Activated T-cell treated with anti-CD3 and anti-CD28 coated beads for 1 hour (primary cell): ENCODE measurements at places on chromosomes 7 and 10.

GRCh38 chr7:131861620-131862346 is 305.4 kb upstream of the PODXL start:
- no peak for DNase-seq

GRCh38 chr10:121511943-121512342 is 86.3 kb downstream of the FGFR2 start:
- no peak for DNase-seq

DNA sequence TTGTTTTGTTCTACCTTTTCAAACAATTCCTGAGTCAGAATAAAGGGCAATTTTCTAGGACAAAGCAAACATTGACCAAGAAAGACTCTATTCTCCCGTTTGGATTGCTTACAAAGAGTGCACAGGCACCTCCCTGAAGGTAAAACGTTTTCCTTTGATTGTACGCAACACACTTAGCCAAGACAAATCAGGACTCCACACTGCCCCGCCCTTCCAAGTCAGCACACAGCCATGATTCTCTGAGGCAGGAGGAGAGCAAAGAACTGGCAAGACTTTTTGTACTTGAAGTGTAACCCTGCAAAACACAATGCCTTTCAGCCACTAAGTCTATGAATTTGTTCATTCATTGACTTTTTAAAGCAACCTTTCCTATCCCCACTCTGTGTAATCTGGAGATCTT is 85.0 kb upstream of the FAM180A start:
- DNase-seq: no peak

- DNase-seq: no peak
Measured at GRCh38 chr7:10707519-10707918, 266.2 kb upstream of the PHF14 start.

DNA sequence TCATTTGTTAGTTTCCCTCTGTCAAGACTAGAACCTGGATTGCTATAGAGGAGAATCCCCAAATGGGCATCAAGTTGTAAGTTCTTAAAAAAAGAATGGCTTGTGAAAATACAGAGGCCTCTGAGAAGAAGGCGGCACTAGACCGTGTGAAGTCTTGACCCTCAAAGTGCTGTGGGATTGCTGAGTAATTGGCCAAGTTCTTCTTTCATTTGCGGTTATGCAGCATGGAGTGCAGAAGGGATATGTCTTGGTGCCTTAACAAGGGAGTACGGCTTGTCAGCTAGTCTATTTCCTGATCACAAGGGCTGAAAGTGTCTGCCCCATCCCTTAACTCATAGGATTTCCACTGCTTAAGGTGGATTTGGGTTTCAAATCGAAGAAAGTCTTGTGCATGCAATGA is 81.2 kb downstream of the MKX start:
- no peak for DNase-seq
